ENCODE measurements at places on chromosomes 12 and 14.

DNA sequence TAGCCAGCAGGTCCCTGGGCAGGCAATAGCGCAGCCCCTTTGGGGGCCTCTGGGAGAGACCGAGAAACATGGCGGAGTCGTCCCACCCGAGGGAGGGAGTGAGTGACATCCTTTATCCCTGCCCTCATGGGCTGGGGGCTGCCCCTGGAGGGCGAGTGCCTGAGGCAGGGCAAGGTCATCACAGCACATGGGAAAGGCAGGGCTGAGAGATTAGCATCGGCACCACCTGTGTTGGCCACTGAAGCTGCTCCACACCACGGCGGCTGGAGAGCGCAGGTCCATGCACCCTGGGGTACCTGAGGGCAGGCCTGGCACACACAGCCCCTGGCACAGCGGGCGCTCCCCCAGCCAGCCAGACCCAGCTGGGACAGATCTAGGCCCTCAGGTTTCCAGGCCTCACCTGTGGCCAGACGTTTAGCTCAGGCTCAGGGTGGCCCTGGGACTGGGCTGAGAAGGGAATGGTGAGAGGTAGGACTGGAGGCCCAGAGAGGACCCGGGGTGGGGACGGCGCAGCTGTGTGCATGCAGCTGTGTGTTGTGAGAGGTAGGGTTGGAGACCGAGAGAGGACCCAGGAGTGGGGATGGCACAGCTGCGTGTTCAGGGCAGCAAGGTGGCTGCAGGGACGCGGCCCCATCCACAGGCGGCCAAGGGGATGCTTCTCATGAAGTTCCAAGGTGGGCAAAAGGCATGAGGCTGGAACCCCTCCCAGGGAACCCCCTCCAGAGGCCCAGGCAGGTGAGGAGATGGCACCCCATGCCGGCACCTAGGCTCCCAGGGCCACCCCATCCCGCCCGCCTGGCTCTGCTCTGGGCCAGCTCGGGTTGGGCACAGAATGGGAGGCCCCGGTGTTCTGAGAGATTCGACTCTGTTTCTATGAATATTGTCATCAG lies 74.1 kb downstream of the KIF26A start:
- DNase-seq: no peak

- DNase-seq: no peak
Observed at GRCh38 chr12:122884860-122885259, 11.1 kb downstream of the VPS37B start.

DNA sequence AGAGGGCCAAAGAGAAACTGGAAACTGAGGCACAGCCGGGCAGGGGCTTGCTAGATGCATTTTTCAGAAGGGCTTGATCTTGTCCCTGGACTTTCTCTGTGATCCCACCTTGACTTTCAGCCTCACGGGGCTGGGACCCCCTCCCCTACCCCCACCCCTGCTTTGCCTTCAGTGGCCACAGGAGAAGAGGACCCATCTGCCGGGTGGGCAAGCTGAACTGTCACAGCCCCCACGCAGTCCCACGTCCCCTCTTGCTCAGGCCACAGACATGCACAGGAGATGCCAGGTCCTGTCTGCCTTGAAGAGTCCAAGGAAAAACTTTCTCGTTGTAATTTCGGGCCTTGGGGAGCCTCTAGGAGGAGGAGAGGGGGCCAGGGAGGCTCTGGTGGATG lies 158.9 kb downstream of the KIF26A start:
- DNase-seq: no peak

GRCh38 chr14:63962906-63963305 lies 110.1 kb downstream of the SYNE2 start:
- DNase-seq: no peak

DNA sequence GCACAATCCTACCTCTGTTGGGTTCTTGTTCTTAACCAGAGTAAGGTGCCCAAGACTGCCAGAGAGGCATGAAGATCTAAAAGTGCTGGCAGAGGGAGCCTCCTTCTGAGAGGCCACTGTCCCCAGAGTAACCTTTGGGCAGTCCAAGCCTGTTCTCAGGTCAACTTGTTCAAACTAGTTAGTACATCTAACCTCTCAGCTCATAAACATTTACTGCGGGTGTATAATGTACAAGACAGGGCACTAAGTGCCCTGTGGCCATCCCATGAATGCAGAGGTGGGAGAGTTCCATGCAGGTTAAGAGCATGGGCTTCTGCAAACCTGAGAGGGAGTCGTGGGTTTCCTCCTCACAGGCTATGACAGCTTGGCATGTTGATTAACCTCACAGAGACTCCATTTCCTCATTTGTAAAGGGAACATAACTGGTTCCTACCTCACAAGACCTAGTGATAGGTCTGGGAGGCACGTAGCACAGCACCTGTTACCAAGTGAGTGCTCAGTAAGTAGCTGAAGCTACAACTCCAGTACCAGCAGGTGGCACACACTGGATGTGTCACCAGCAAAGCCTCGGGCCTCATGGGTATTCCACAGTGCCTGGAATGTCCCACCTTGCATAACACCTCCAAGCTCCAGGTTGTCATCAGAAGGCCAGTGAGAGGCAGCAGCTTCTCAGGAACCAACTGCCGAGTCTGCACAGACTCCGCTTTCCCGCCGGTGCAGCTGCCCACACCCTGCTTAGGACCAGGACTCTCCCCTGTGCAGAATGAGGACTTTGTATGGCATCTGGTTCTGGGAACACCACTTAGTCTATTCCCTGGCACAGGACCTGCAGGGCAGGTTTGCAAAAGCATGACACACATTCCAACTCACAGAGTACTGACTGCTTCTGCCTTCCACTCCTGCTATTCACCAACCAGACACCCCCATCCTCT lies 4.4 kb downstream of the VDR start:
- peak; percentile 91 for DNase-seq

GRCh38 chr12:30753751-30754382 lies 884 bp downstream of the CAPRIN2 start:
- peak; percentile 35 for DNase-seq

GRCh38 chr12:93793983-93794382 lies 116.8 kb downstream of the CRADD start:
- no peak for DNase-seq

DNA sequence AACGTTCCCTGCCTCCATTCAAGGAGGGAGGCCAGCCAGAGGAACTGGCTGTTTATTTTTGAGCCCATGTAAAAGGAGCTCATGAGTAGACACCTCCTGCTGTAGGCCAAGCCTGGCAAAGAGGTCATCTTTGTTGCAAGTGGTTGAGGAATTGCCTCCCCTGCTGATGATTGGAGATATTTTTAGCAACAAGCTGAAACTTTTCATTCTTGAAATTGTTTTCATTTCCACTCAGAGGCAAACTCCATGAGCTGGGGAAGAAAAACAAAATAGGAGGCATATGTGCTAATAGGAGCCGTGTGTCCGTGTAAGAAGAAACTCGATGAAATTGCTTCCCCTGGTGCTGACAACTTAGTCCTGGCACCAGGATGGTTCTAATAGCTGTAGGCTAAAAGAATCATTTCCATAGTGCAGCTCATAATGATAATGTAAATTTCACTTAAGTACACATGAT lies 440.1 kb upstream of the FAR2 start:
- DNase-seq: no peak

DNA sequence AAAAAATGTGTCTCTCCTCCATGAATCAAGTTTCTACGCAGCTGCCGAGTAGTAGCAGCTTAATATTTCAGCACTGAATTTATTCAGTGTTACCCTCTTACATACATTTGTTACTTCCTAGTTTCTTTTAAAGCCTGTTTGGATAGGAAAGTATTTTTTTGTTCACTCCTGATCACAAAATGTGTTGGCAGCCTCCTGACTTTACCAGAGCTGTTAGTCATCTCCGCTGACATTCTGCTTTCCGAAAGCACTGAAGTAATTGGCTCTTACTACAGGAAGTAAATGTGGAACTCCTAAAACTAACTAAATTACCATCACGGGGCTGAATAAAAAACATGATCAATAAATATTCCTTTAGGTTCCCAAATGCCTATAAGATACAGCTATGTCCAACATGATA lies 225.5 kb downstream of the EPS8 start:
- peak; percentile 56 for DNase-seq

DNA sequence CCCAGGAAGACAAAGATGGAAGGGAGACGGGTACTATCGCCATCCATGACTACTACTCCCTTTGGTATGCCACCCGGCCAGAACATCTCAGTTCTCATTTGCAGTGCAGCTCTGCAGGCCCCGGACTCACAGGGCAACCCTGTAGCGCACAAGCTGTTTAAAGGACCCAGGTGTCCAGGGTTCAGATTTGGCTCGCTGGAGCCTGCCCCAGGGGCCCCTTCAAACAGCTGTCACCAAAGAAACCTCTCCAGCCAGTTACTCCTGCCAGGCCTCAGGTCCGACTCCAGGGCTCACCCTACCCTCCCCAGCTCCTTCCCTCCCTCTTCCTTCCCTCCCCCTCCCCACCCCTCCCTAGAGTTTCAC lies 5.5 kb upstream of the CHD4 start:
- DNase-seq: no peak

GRCh38 chr14:20617138-20618003 lies 24.1 kb downstream of the OR6S1 start:
- no peak for DNase-seq

GRCh38 chr12:12986775-12987331 lies 13.2 kb downstream of the HEBP1 start:
- no peak for DNase-seq

GRCh38 chr12:121388421-121388981 lies 11.4 kb upstream of the RNF34 start:
- peak; percentile 85 for DNase-seq

DNA sequence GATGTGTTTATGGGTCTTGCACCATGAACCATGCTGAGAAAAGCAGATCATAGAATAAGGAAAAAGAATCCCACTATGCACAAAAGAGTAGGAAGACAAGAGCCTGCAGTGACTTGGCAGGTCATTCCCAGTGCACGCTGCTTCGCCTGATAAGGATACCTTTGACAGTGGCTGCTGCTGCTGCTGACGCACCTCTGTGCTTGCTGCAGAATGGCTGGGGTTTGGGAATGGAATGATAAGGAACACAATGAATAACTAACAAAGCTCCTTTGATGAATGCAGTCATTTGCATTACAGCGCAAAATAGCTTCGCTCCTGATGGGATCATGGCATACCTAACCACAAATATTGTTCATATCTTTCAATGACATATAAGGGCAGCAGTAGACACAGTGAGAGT lies 278.7 kb downstream of the PDZRN4 start:
- peak; percentile 2 for DNase-seq

- DNase-seq: peak; percentile 38
Observed at GRCh38 chr12:18430425-18431048, 169.2 kb downstream of the PIK3C2G start.

DNA sequence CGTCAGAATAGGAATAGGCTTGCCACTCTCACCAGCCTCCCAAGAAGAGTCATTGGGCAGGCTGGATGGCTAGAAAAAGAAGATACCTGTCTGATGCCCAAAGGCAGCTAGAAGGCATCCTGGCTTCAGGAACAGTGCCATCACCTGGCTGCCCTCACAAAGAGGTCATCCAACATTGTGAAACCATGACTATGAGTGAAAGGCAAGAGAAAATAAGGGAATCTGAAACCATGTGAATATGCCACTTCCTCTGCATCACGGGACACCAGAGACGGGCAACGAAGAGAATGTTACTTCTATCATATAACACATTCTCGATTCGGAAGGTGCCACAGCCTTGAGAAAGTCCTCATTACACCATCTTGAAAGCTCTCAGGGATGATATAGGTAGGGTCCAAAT lies 182.0 kb downstream of the DAD1 start:
- no peak for DNase-seq

GRCh38 chr12:111873113-111873512 lies 31.1 kb downstream of the MAPKAPK5 start:
- DNase-seq: no peak

DNA sequence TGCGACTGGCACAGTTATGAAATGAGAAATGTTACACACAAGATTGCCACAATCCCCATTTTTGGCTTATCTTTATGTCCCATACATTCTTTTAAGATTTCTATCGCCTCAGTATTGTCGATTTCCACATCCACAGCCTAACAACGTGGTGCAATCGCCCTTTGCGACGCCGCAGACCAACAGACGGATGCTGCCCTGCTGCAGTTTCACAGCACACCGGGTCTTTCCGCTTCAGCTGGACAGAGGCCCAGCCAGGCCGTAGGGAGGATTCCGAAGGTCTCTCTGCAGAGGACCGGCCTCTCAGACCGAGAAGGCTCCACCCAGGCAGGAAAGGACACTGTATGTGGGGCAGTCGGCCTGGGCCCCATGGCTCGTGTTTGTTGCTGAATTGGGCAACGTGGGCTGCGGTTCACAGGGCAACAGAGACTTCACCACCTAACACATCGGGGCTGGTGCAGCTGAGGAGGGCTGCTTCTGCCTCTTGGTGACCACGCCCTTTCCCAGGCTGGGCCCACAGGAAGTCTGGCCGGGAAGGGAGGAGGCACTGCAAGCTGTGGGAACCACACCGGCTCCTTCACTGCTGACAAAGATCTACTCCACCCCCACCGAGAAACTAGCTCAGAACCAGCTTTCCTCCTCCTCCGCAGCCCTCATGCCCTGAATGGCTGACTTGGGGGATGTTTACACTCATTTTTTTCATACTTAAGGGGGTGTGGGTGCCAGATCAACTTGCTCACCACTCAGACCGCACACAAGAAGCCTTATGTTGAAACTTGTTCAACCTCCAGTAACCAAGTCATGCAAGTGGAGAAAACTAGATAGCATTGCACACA lies 32.9 kb upstream of the MDM1 start:
- peak; percentile 98 for DNase-seq

GRCh38 chr14:90409209-90409730 lies 12.4 kb downstream of the CALM1 start:
- DNase-seq: peak; percentile 79

DNA sequence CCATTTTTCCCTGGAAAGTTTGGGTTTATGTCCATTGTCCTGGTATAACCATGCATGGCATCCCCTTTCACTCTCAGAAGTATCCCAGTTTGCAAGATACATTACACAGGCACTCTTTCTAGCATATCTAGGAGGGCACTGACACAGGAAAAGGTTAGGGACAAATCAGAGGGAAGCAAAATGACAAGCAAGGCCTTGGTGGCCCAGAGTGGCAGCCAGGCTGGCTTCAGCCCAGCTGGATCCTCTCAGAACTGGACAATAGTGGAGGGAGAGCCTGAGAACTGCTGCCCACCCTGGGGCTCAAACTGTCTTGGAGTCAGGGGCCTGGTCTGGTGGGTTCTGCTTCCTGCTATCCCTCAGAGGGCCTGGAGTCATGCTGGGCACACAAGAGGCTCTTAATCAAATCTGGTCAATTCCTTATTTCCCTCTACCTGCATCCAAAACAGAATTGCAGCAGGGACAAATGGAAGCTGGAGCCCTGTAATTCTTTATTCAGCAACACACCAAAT lies 2.6 kb downstream of the VDR start:
- no peak for DNase-seq

DNA sequence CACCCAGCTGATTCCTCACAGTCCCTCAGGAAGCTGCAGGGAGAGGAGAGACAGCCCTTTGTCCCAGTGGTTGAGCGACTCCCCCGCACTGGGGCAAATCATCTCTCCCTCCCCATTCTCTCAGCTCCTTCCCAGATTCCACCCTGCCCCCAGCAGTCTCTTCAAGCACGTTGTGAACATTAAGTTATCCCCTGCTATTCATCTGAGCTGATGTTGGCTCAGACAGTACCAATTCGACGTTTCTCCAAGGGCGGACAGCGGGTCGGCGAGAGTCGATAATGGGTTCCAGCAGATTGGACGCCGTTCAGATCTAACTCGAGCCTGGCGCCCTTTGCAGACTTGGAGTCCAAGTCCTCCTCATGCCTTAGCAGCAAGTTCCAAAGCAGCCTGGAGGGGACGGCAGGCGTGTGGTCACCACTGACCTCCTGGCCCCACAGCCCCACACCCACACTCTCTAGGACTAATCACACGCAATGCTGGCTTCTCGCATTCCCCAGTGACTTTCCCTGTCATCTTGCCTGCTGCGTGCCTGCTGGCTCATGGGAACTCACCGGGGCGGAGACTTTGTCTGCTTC lies 245.9 kb downstream of the CHST11 start:
- DNase-seq: no peak

All from mammary epithelial cell (primary cell).